ENCODE measurements at places on chromosomes 1 and 21.

DNA sequence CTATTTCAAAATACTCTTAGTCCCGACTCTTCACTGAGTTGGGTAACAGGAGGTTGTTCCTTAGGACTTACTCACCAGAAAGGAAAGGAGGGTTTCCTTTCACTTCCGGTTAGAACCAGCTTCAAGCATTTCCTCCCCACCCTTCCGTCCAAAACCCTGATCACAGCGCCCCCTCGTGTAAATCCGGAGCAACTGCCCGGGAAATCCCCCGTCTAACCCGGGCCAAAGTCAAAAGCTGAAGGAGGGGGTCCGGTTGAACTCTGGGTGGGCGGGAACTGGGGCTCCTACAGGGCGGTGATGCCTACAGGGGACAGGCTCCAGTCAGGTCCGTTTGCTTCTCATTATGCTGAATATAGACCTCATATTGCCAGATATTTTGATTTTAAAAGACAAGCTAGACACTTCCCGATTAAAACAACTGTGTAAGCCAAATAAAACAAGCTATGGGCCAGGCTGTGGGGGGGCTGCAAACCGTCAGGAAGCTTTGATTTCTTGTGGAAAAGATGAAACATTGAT lies 15.0 kb upstream of the MTARC2 start:
- peak; percentile 70 for DNase-seq

GRCh38 chr1:38581396-38581795 lies 278.2 kb downstream of the RRAGC start:
- no peak for DNase-seq

DNA sequence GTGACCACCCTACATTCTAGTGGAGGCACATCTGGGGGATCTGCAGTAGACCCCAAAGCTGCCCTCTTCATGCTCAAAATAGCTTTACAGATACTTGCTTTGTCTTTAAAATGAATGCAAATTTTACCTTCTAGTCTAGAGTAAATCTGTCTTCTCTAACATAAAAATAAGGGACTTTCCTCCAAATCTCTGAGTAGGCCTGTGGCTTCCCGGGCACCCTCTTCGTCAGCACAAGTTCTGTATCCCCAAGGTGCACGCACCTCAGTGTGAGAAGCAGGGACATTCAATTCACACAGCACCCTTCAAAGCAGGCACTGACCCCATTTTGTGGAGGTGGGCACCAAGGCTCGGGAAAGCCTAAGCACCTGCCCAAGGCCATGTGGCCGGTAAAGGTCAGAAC lies 19.0 kb downstream of the MEF2D start:
- DNase-seq = no peak

DNA sequence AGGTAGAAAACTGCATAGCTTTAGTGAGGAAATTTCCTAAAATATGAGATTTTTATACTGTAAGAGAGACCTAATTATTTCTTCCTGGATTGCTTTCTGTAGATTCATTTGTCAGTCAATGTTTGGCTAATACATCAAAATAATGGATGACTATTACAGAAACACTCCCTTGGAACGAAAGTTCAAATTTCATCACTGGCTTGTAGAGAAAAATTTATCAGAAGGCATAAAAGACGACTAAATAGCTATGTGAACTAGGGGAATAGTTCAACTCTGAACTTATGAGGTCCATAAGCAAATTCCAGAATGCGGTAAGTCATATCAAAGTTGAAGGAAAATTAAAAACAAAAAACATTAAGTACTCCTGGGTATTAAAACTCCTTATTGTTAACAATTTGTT lies 36.0 kb downstream of the WNT2B start:
- DNase-seq = no peak

- no peak for DNase-seq
Observed at GRCh38 chr1:153613406-153613805, 469 bp upstream of the S100A16 start.

GRCh38 chr1:208185801-208186231 lies 58.4 kb downstream of the PLXNA2 start:
- no peak for DNase-seq

DNA sequence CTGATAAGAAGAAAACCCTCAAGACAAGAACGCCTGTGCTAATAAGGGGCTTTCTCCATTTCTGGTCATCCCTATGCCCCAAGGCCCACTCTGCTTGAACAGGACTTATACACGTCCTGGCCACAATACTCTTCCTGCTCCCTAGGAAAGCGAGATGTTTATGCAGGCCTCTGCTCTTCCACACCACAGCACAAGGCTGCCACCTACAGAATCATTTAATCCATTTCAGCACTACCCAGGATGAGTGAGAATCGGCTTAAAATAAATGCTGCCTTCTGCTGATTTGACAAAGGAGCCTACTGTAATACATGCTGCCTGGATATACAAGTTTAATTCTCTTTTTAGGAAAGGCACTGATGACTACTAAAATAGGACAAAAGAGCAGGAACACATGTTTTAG lies 29.4 kb downstream of the FRRS1 start:
- DNase-seq = no peak

DNA sequence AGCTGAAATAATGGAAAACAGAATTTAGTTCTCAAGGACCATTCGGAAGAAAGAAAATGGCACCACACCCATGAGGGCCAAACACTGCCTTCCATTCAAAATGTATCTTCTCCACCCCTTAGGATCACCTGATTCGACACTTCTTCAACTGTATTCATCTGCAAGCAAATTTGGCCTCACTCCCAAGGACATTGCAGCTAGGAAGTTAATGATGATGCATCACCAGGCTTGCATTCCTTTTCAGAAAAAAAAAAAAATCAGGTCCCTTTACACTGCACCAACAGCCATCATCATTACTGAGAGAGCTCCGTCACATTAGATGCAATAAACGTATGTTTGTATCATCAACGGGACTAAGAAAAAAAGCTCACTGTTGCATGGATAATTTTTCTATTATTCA lies 368.3 kb downstream of the PCP4 start:
- no peak for DNase-seq

- no peak for DNase-seq
Observed at GRCh38 chr1:147337040-147337630, 94.7 kb downstream of the CHD1L start.

DNA sequence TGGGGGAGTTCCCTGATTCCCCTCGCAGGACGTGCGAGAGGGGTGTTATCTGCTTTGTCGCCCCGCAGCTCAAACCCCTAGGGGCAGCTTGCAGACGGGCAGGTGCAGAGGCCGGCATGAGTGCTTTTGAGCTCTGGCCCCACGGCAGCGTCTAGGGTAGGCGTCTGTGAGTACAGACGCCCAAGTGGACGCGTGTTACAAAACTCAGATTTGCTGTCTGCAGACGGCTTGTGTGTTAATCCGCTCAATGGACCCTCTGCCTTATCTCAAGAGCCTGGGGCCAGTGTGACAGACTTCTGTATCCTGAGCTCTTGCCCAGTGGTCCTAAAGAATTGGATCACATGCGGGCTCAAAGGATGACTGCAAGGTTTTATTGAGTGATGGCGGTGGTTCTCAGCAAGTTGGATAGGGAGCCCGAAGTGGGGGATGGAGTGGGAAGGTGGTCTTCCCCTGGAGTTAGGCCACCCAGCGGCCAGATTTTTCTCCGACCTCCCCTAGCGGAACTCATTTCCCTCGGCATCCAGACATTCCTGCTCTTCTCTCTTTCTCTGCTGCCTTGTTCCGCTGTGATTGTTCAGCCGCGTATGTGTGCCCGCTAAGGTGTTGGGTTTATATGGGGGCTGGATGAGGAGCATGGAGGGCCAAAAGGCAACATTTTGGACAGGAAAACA lies 9.4 kb downstream of the CFHR4 start:
- no peak for DNase-seq

DNA sequence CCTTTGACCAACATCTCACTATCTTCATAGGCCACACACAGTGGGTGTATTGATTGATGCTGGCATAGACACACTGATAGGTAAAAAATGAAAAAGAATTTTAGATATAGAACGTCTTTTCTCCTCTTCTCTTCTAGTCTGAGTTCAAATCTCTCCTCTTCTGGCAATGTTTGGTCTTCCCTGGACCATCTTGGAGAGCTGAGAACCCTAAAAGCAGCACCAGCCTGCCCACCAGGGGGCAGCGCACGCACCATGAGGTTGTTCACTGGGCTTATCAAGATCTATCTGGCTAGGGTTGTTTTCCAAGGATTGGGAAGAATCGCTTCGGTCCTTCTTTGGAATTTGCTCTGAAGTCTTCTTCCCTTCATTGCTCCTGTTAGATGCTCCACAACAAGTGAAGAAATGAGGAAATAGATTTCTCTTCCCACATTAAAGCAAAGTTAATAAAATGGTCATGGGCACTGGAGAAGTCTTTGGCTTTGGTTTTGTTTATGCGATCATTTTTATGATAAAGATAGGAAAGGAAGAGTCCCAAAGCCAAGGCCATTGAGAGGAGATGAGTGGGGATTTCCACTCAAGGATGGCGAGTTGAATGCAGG lies 104.0 kb upstream of the OLIG2 start:
- DNase-seq = no peak

GRCh38 chr1:111990026-111990877 lies 784 bp upstream of the KCND3 start:
- DNase-seq = no peak

GRCh38 chr1:4416189-4416588 lies 238.2 kb upstream of the AJAP1 start:
- DNase-seq = no peak

DNA sequence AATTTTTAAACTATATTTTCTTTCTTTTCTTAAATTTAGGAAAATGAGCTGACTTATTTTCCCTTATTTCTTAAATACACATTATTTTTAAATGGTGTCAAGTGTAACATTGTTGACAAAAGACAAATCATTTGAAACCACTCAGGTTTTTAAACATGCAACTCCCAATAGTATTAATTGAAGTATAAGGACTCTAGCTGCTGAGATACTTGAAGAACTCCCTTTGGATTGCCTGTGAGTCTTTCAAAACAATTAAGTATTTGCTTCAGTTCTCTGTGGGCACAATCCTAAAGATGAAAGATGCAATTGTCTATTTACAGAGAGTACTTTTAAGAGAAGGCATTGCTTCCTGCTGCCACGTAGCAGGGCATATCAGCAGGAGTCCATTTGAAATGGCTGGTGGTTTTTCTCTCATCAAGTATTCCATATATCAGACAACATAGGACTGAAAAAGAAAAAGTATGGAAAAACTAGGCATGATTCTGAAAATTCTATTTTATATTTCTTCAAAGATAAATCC lies 373.4 kb downstream of the NEGR1 start:
- DNase-seq = no peak

GRCh38 chr21:42081138-42081537 lies 10.0 kb downstream of the UMODL1 start:
- DNase-seq = no peak

DNA sequence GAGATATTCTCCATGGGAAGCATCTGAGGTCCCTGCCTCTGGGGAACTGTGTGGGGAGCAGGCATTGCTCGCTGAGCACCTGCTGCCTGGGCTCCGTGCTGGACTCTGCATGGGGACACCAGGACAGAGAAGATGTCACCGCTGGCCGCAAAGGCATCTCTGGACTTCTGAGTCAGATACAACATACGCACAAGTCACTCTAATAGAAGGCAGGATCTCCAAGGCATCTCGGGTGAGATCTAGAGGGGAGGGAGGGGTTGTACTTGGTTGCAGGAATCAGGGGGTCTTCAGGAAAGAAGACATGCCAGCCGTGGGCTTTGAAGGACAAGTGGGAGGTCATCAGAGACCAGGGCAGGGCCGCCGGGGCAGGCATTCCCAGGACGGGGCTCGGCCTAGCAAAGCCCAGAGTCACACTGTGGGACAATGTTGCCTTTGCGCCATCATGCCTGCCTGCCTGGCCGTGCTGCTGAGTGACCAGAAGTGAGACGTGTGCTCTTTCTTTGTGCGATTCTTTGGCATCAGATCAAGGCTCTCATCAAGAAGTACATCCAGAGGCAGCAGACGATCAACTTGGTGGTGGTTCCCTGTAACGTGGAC lies 28.3 kb downstream of the MX2 start:
- no peak for DNase-seq

DNA sequence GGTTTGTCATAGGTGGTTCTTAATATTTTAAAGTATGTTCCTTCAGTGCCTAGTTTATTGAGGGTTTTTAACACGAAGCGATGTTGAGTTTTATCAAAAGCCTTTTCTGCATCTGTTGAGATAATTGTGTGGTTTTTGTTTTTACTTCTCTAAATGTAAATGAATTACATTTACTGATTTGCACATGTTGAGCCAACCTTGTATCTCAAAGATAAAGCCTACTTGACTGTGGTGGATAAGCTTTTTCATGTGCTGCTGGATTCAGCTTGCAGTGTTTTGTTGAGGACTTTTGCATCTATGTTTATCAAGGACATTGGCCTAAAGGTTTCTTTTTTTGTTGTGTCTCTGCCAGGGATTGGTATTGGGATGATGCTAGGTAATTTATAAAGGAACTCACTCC lies 142.5 kb downstream of the PRDM2 start:
- DNase-seq = no peak

GRCh38 chr1:61450454-61450853 lies 274.5 kb downstream of the TM2D1 start:
- no peak for DNase-seq

GRCh38 chr21:37787456-37787855 lies 128.8 kb downstream of the KCNJ6 start:
- DNase-seq = no peak

DNA sequence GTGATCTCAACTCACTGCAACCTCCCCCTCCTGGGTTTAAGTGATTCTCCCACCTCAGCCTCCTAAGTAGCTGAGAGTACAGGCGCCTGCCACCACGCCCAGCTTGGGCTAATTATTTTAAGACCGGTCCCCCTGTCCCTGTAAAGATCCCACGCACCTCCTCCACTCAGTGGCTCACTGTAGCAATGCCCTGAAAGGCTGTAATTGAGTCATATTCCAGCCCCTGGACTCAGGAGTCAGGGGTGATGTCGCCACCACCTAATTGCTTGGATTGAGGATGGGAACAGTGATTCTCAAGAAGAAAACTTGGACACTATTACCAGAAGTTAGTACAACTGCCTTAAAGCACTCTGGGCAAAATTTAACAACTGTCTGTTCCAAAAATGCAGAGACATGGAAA lies 3.1 kb upstream of the EDARADD start:
- DNase-seq = no peak

- peak; percentile 7 for DNase-seq
Observed at GRCh38 chr1:184743062-184743756, 11.4 kb downstream of the EDEM3 start.

DNA sequence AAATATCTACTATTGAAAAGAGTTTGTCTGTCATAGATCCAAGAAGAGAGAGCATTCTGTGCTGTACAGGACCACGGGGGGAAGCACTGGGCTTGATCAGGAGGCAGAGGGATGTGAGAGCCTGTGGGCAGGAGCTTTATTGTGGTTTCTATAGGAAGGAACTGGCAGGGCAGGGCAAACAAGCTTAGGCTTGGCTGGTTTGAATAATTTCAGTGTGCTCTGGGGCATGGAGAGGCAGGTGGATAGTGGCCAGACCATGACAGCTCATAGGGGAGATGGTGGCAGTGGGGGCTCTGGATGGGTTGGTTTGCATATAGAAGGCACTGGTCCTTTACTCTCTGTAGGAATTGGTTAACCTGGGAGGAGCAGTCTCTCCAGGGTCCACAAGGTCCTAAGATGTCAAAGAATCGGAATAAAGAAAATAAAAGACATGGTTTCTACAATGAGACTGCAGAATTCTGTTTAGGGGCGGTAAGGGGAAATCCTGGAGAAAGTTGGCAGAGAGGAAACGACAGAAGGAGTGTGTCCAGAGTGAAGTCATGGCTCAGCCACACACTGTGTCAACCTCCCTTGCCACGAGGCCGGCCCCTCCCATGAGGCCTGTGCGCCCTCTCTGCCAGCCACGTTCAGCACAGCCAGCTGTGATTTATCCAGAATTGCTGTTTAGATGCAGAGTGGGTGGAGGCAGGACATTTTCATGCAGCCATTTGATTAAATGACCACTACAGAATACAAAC lies 81.7 kb upstream of the PGBD5 start:
- no peak for DNase-seq
